Stimulated activated CD4-positive, alpha-beta T cell treated with anti-CD3 and anti-CD28 coated beads, Interleukin-15, amount 100 ng/mL, for 48 hours (primary cell): ENCODE measurements at places on chromosomes 4 and X.

- DNase-seq, result no peak
Measured at GRCh38 chr4:3368334-3368733, 73.4 kb upstream of the HGFAC start.

DNA sequence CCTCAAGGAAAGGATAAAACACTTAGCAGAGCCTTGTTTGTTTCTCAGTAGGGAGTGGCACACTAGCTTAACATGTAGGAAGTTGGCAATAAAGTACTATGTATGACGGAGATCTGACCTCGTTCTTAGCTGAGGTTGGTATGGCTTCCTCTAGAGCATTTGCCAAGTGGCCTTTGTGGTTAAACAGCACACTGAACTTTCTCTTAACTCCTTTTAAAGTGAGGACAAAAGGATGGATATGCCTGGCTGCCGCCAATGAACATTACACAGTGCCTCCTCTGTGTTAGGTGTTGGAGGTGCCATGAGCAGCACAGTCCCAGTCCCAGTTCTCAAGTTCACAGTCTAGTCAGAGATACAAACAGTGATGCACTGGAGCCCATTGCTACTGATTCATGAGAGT lies 54.4 kb downstream of the VGLL1 start:
- DNase-seq, result no peak

DNA sequence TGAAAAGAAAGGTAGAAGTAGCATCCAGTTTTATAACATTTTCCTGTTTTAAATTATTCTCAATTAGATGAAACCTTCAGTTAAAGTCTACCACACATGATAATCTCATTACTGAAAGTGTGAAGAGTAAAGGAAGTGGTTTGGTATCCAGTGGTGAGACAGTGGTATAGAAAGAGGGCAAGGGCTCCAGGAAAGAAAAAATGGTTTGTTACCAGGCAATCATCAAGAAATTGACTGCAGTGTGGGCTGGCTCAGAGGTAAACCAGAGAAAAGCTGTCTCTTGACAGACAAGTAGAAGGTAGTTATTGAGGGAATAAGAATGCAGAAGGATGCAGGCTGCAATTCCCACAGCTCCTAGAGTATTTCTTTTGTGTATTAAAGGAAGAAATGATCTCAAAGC lies 406.2 kb downstream of the TLL1 start:
- no peak for DNase-seq

- no peak for DNase-seq
Measured at GRCh38 chr4:48109413-48110263, 24.4 kb downstream of the TXK start.

DNA sequence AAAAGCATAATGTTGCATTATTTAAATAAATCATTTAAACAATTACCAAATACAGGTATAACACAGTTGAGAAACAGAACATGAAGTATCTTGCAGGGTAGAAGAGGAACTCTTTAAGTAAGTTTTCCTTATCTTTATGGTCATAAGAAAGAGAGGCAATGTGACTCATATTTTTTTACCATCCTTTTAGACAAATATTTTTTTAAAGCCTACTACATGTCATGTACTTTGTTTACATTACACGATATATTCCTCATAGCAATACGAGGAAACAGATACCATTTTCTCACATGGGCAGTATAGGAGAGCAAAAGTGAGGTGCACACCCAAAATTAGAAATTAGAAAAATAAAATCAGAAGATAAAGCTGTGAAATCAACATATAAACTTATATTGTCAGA lies 49.3 kb upstream of the EPHA5 start:
- no peak for DNase-seq

DNA sequence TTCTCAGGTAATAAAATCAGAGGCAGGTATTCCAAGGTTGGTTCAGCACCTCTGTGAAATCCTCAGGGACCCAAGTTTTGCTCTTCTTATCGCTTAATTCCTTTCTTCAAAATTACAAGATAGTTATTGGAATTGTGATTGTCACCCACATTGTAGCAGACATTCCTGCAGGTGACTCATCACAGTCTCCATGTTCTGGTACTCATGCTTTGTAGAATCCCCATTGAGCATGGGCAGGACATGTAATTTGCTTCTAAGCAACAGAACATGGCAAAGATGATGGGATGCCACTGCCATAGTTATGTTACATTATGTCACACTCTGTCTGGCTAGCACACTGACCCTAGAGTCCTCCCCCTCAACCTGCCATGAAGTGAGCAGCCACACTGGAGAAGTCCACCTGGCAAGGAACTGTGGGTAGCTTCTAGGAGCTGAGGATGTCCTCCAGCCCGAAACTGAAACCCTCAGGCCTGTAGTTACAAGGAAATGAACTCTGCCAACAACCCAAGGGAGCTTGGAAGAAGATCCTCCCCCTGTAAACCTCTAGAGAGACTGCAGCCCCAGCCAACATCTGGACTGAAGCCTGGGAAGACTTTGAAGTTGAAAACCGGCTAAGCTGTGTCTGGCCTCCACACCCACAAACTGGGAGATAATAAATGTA lies 58.3 kb upstream of the GUCY1A1 start:
- DNase-seq, result no peak

GRCh38 chr4:68399306-68399705 lies 48.0 kb upstream of the TMPRSS11E start:
- DNase-seq, result no peak

GRCh38 chr4:80097400-80098177 lies 24.6 kb upstream of the ANTXR2 start:
- DNase-seq, result no peak

DNA sequence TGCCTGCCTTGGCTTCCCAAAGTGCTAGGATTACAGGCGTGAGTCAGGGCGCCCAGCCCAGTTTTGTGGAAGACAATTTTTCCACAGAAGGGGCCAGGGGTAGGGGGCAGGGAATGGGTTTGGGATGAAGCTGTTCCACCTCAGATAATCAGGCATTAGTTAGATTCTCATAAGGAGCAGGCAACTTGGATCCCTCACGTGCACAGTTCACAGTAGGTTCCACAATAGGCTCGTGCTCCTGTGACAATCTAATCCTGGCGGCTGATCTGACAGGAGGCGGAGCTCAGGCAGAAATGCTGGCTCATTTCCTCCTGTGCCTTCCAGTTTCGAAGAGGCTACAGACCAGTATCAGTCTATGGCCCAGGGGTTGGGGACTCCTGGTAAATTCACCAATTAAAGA lies 491.6 kb upstream of the AADAT start:
- no peak for DNase-seq

- DNase-seq, result peak; percentile 45
Measured at GRCh38 chrX:96684339-96685209, at the start of gene DIAPH2. Gene DIAPH2 (plus strand): TSS chrX:96684842.

DNA sequence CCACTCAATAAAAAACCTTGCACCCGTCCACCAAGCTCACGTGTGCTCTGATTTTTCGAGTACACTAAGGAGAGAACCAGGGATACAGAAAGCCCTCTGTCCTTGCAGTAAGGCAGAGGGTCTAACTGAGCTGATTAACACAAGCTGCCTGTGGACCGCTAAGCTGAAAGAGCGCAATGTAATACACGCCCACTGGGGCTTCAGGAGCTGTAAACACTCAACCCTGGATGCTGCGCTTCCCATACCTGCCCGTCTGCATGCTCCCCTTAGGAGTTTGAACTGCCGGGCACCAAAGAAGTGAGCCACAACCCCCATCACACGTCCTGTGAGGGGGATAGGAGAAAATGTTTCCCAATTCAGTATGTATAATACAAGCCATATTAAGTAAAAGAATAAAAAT lies 664.8 kb downstream of the PCDH18 start:
- no peak for DNase-seq

GRCh38 chrX:154396973-154397887 lies 947 bp upstream of the RPL10 start:
- peak; percentile 58 for DNase-seq

DNA sequence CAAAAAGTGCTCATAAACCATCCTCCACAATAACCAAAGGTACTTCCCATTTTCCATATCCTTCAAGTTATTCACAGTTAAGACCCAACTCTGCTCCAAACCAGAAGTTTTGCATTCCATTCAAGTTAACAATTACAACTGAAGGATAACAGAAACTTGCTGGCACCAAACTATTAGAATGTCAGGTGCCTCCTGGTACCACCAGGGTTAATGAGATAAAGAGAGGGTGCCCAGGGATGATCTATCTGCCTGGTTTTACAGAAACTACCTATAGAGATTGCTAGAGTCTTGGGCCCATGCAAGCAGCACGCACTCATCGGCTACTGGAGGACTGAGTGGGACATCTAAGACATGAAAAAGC lies 114.6 kb downstream of the RBM47 start:
- no peak for DNase-seq

DNA sequence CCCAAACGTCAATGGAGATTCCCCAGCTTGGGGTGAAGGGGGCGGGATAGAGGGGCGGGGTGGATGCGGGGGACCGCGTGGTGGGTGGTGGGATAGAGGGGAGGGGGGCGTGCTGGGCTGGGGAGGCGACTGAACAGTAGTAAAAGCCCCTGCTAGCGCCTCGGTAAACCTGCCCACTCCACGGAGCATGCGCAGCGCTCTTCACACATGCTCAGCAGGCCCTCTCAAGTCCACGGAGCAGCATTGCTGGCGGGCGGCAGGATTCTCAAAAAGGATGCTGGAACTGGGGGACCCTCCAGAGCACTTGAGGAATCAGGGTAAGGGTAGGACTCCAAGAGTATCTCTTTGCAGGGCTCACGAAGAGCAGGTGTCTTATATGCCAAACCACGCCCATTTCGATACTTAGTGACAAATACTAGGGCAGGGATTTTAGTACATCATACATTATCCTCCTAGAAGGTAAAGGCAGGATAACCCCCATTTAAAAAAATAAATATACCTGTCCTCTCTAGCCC lies 378 bp upstream of the RPS6KA6 start:
- no peak for DNase-seq

- no peak for DNase-seq
Measured at GRCh38 chrX:33589316-33589715, 378.0 kb upstream of the DMD start.

GRCh38 chr4:152258804-152259708 lies 276.8 kb downstream of the FBXW7 start:
- DNase-seq, result no peak

DNA sequence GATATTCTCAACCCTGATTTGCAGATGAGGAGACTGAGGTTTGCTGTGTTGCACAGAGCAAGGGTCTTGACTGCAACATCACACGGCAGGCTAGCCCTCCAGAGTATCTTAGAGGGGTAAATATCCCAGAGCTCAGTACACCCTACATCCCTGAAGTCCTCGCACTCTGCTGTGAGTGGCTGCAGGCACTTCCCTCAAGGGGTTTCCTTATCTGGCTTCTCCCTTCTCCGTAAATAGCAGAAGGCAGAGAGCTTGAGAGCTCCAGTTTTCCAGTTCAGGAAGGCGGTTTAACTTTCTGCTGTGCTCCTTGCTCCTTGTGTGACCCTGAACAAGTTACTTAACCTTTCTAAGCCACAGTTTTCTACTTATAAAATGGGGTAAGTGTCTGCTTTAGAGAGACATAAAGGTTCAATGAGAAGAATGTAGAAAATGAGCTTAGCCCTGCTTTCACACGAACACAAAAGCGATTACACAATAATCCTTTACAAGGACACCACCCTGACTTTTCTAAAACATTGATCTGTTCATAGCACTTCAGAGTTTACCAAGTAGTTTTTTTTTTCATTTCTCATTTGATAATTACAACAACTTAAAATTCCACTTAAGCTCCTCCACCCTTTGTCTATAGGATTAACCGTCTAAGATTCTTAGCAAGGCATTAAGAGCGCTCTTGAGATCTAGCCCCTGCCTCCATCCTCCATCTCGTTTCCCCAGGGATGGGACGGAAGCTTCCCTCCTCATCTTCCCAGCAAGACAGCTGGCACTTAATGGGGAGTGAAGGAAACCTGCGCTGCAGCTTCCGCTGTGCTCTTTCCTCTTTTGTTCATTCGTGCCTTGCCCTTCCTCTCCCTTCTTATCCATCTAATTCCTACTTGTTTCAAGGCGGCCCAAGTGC lies 68.4 kb downstream of the TAPT1 start:
- no peak for DNase-seq

DNA sequence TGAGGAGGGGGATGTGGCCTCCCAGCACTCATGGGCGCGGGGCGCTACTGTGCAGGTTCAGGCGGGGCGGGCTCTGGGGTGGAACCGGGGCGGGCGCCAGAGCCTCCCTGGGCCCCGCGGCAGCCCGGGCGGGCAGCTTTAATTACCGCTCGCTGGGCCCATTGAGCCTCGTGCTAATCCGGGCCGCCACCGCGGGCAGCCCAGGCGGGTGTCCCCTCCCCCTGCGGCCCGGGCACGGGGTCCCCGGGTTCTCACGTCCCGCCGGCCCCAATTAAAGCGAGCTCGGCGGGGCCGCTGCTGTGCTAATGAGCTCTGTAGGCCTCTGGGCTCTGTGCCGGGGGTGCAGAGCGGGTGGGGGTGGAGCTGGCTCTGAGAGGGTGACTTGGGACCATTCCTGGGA lies 22.8 kb upstream of the FGFR3 start:
- no peak for DNase-seq

GRCh38 chrX:40318801-40319200 lies 221.0 kb upstream of the BCOR start:
- DNase-seq, result no peak
